ENCODE measurements at places on chromosomes 7 and 10.
A peak's percentile ranks its signal among the peaks of the same experiment; 100 is the strongest.

GRCh38 chr10:34674176-34674575 is 140.9 kb downstream of the PARD3 start:
- DNase-seq = no peak

DNA sequence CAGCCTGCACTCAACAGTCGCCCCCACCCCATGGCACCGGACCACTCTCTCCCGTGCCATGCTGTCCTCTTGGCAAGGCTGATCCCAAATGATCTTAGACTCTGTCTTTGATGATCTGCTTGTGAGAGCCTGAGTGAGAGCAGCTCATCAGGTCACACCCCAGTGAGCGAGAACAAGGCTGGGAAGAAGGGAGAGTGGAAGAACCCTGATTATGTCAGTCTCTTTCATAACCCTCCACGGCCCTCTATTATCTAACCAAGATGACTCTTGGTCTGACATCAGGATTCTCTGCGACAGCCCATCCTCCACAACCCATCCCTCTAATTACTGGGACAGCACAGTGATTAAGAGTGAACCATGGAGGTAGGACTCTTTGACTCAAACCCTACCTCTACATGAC is 53.1 kb upstream of the C7orf33 start:
- no peak for DNase-seq

GRCh38 chr10:126468467-126468866 is 80.2 kb upstream of the ADAM12 start:
- no peak for DNase-seq

GRCh38 chr10:48493083-48493871 is 111.6 kb downstream of the ARHGAP22 start:
- no peak for DNase-seq

DNA sequence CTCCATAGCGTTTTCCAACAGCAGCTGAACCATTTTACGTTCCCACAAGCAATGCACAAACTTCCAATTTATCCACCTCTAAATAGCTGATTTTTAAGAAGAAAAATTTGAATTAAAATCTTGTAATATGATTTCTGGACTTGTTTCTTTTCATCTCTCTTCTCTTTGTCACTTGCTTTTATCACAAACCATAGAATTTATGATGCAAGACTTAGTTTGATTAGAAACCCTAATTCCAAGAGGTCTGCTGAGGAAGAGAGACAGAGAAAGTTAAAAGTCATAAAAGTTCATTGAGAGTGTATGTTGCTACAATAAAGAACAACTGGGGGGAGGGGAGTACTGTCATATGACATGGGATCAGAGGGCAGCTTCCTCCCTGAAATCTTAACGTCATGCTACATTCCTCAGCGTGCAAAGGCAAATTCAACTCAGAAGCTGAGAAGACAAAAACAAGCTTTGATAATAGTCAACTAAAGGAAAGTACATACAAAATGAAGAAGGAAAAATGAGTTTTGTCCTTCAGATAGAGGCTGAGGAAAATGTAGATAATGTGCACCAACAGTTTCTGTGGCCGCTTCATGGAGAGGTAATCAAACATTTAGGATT is 18.4 kb upstream of the CUBN start:
- DNase-seq = no peak

DNA sequence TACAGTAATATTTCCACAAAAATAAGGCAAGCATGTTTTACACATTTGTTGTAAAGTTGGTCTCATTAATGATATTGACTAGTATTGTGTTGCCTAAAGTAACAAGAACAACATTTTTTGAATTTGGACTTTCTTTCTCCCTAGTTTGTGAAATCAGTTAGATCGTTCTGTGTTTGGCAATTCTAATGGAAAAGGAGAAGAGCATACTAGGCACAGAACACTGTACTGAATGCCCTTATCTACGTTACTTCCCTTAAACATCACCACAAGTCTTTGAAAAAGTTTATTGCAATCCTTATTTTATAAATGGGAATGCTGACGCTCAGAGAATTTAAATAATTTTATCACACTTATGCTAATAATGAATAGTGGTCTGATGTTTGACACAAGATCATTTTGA is 372.2 kb downstream of the EXOC4 start:
- DNase-seq = no peak

GRCh38 chr7:88347517-88347916 is 40.8 kb upstream of the STEAP4 start:
- DNase-seq = no peak

- DNase-seq = no peak
Observed at GRCh38 chr10:1289591-1289990, 233.4 kb downstream of the WDR37 start.

DNA sequence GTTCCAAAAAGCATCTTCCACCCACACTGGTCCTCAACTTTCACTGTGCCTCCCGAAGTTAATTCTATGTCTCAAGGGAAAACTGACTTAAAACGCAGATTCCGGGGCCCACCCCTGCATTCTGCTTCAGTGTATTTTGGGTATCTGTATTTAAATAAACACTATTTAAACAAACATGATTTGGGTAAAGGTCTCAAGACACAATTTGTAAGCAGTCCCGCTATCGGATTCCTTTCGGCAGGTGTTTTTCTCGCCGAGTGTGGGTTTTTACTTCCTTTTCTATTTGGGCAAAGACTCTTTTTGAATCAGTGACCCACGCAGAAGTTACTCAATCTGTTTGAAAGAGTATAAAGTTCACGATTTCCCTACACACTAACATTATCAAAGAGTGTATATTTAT is 1.2 kb downstream of the PDIA4 start:
- DNase-seq = no peak

DNA sequence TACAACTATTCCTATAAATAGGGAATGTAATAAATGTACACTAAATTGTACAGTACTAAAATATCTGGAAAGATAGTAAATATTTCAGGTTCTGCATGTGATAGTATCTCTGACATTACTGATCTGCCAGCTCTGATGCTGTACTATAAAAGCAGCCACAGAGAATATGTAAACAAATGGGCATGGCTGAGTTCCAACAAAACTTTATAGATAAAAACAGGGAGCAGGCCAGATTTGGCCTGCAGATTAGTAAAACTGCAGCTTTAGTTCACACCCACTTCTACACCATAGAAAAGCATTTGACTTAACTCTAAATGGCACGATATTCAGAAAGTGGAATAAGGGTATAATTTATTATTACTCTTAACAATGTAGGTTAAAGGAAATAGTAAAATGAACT is 18.8 kb upstream of the TLL2 start:
- no peak for DNase-seq

GRCh38 chr7:24024276-24025068 is 259.5 kb upstream of the NPY start:
- DNase-seq = peak; percentile 3

DNA sequence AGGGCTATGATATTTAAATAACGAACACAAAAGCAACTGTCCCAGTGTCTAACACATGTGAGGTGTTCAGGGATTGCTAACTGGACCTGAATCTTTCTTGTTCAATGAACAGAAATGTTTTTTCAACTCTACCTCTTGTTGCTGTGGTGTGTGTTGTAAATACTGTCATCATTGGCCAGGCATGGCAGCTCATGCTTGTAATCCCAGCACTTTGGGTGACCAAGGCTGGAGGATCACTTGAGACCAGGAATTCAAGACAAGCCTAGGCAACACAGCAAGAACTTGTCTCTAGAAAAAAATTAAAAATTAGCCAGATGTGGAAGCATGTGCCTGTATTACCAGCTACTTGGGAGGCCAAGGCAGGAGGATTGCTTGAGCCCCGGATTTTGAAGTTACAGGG is 1250.9 kb downstream of the TYW1 start:
- DNase-seq = no peak

GRCh38 chr10:119542988-119543813 is 682 bp upstream of the RGS10 start:
- no peak for DNase-seq

DNA sequence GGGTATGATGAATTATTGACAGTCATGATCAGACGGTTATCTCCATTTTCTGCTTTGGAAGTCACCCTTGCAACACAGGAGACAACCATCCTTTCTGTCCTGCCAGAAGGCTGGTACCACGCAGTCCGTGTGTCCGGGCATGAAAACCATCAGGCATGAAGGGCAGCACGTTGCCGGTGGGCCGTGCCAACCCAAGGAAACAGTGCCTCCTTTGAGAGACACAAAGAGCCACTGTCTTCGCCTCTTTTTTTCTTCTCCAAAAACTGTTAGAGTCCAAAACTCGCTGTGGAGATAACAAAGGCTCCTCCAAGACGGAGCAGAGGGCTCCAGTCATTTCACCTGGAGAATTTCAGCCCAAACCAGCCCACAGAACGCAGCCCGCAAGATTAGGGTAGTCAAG is 60.4 kb upstream of the ARHGAP21 start:
- DNase-seq = peak; percentile 72

- DNase-seq = no peak
Observed at GRCh38 chr7:128240696-128241386, at the start of gene LEP. TSS of gene LEP (plus strand) at chr7:128241278. CDS start at chr7:128252019, 10,741 bp downstream.

DNA sequence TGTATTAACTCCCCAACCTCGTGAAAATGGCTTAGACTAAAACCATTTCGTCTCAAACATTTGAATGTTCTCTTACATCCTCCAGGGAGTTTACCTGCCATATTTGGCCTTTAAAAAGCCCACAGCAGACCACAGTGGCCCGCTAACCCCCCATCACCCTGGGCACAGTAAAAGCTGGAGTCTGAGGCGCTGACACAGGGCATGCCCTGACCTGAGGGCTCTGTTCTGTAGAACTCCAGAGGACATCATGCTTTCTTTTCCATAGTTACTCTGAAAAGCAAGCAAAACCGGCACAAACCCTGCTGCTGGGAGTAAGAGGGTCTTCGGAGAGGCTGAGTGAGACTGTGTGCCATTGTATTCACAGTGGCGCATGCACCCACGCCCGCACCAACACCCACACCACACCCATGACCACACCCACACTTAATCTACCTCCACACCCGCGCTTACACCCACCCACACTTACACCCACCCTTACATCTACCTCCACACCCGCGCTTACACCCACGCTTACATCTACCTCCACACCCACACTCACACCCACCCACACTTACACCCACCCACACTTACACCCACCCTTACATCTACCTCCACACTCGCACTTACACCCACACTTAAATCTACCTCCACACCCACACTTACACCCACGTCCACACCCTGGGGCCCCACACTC is 32.1 kb downstream of the LRRC27 start:
- no peak for DNase-seq

DNA sequence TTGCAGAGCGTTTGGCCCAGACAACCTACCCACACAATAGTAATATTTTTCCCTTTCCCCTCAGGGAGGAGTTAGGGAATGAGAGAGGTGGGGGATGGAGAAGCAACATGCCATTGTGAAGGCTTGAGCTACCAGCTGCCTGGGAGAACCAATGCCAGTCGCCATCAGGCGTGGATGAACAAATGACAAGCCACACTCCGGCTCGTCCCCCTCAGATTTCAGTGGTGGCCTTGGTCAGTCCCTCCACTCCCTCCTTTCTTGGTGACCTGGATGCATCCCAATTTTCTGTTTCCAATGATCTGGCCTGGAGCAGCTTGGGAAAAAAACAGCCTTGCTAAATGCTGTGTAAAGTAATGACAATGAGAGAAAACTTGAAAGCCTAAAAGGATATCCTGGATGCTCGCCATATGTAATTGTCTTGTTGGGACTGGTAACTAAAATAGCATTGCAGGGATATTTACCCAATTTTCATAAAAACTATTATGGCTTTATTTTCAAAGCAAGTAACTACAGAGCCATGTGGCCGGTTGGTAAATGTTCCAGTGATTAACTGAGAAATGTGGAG is 110.7 kb downstream of the ICA1 start:
- DNase-seq = no peak

DNA sequence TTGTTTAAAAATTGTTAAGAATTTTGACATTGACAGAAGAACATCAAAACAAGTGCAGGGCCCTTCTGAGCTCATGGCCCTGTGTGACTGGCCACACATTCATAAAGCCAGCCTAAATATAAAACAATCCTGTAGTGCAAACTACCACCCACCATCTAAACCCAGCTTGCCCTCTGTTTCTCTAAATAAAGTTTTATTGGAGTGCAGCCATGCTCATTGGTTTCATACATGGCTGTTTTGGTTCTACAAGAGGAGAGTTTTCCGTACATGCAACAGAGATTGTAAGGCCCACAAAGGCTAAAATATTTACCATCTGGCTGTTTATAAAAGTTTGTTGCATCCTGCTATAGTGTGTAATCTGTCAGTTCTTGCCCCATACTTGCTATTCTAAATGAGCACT is 54.6 kb upstream of the TRIM24 start:
- DNase-seq = no peak

DNA sequence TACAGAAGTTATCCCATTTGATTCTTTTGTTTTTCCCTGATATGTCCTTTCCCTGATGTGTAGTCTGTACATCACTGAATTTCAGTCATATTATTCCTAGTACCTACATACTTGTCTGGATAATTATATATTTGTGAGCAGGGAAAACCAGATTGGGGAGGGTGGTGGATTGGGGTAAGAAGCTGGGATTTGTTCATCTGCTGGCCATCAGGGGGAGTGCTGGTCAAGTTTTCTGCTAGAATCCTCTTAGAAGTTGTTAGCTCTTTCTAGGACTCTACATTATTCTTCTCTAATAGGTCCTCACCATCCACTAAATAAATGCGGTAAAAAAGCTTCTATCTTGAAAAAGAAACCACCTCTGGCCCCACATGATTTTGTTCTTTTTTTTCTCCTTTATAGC is 232.7 kb upstream of the TAC1 start:
- DNase-seq = no peak
